Stimulated activated CD4-positive, alpha-beta T cell treated with anti-CD3 and anti-CD28 coated beads, Interleukin-1b, Interleukin-23, amount 100 ng/mL, for 1 hour (primary cell): ENCODE measurements at places on chromosomes 5 and 9.

DNA sequence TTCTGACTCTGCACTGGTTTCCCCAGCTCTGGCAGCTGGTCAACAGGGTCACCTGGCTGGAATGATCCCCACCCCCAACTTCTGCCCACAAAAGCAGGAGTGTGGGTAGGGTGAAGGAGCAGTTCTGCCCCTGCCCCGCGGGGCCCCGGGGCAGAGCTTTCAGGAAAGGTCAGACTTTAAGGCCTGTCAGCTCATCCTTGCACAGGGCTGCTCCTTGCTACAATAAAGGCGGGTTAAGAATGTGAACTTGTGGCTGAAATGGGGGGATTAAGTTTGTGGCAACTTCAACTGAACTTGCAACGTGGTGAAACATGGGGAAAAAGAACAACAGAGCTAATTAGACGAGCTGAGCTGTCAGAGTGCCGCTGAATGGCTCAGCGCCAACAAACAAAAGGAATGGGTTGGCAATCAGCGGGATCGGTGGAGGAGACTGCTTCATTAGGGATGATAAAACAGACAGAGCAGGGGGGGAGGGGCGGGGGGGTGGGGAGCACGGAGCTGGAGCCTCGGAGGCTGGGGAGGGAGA lies 50.8 kb downstream of the CRB2 start:
- DNase-seq, result no peak

- no peak for DNase-seq
Measured at GRCh38 chr5:179451114-179451827, 99.1 kb upstream of the RUFY1 start.

DNA sequence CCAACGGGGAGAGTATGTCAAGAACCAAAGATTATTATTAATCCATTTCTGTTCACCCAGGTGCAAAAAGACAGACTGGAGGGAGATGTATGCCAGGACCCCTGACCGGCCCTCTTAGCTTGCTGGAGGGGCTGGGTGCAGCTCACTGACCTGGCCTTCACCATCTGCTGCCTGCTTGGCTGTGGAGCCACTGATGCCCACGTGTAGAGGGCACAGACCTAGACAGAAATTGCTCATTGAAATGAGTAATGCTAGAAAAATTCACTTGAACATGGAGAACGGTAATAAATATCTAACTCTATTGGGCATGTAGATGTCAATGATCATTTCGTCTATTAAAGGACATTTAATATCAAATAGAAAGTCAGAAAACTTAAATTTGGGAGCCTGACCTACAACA lies 58.8 kb upstream of the ERCC6L2 start:
- no peak for DNase-seq

DNA sequence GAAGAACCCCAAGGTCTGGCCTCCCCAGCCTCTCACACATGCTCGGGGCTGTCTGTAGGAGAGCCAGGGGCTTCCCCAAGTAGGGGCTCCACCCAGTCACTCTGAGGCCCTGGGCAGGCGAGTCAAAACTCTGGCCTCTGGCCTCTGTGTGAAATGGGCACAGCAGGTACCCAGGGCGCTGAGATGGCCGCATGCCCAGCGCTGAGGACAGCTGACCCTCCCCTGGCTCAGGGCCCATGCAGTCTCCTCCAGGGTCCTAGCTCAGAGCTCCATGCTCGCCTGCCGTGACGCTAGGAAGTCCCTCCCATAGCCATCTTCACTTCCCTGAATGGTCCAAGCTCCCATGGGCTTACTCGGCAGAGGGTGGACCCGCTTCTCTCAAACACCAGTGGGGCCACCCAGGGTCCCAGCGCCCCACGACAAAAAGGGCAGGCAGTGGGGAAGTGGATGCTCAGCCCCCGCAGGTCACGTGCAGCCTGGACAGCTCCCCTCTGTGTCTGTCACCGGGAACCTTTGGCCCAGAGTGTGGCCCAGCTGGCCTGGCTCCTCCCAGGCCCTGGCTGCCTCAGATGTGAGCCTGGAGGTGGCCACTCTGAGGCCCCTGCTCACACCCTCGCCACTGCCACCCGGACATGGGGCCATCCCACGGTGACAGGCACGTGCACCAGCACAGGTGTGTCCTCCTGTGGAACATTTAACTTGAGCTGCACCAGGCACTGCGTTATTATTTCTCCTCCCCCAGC lies 12.2 kb upstream of the VAV2 start:
- DNase-seq, result no peak

- DNase-seq, result no peak
Measured at GRCh38 chr9:32899181-32899580, 102.2 kb downstream of the APTX start.

GRCh38 chr9:123525424-123525823 lies 169.4 kb downstream of the CRB2 start:
- no peak for DNase-seq

- DNase-seq, result no peak
Measured at GRCh38 chr9:133107245-133107722, 13.8 kb downstream of the RALGDS start.

DNA sequence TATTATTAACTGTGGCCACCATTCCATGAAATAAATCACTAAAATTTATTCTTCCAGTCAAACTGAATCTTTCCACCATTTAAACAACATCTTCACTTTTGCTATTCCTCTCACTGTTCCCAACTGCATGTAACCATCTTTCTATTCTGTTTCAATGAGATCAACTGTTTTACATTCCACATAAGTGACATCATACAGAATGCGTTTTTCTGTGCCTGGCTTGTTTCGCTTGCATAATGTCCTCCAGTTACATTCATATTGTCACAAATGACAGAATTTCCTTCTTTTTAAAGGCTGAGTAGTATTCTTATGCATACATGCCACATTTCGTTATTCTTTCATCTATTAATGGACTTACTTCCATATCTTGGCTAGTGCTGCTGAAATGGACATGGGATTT lies 738.2 kb downstream of the SEMA5A start:
- no peak for DNase-seq

DNA sequence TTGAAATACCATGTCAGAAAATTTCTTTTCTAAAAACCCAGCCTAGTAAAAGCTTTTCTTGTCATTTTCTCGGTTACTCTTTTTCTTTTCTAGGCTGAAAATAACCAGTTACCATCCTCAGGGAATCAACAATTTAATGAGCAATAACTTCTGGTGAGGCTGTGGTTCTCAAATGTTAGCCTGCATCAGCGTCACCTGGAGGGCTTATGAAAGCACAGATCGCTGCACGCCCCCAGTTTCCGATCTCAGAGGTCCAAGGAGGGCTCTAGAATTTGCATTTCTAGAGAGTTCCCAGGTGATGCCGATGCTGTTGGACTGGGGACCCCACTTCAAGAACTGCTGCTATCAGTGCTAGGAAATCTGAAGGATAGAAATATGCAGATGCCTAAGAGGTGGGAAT lies 28.9 kb upstream of the TLE1 start:
- no peak for DNase-seq

GRCh38 chr5:81288021-81288433 lies 13.4 kb upstream of the ZCCHC9 start:
- DNase-seq, result no peak

- DNase-seq, result no peak
Measured at GRCh38 chr9:96420468-96421219, 2.5 kb upstream of the ZNF367 start.

DNA sequence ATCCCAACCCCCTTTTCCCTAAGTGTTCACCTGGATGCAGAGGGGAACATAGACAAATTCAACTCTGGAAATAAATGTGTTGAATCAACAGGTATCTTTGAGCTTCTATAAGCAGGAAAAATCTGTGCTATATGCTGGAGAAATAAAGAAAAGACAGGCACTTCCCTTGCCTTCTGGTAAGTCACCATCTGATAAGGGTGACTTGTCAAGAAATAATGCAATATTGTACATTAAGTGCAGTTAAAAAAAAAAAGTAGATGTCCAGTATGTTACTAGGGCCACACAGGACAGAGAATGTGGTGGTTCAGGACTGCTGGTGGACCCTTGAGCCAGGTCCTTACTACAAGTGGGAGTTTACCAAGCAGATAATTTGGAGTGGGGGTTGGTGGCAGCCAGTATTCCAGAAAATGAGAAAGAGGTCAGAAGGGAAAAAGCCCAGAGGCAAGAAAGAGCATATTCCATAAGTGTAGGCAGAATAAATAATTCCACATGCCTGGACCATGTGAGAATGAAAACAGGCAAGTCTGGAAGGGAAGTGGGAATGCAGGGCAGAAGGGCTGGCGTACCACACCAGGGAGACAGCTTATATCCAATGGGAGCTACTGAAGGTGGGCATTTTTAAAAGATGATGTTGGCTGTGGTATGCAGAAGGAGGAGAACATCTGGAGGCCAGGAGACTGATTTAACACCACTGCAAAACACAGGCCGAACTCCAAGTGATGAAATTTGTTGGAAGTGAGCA lies 209.9 kb downstream of the SEMA5A start:
- DNase-seq, result no peak

GRCh38 chr9:114229295-114229694 lies 74.0 kb downstream of the COL27A1 start:
- no peak for DNase-seq

DNA sequence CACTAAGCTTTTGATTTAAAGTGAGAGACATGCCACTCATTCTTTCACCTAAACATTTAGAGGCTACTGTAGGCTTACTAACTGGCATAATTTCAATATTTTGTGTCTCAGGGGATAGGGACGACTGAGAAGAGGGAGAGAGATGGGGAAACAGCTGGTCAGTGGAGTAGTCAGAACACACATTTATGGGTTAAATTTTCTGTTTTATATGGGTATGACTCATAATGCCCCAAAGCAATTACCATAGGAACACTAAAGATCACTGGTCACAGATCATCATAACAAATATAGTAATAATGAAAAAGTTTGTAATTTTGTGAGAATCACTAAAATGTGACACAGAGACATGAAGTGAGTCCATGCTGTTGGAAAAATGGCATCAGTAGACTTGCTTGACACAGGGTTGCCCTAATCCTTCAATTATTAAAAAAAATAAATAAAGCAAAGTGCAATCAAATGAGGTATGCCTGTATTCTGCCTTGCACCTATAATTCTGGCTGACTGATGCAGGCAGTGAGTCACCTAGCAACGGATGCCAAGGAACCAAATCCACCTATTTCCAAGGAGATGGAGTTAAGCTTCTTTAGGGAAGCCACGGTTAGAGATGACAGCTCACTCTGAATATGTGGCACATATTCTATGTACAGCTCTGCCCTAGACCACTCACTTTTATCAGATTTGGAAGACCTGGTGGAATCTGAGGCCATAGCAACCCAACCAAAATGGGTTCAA lies 166.1 kb downstream of the MARCHF11 start:
- DNase-seq, result no peak

DNA sequence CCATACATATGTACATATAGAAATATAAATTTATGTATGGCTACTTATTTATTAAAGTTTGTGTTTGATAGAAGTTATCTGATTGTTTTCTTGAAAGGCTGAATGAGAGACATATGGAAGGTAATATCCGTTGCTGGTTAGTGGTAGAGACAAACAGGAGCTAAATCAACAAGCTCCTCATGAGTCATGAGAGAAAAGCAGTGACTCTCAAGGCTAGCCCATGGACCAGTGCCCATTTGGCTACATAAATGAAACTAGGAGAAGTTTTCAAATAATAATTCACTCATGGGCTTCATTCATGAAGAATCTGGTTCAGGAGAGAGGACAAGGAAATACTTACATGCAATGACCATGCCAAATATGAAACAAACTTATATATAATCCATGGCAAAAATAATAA lies 504.5 kb upstream of the ITGA1 start:
- no peak for DNase-seq

DNA sequence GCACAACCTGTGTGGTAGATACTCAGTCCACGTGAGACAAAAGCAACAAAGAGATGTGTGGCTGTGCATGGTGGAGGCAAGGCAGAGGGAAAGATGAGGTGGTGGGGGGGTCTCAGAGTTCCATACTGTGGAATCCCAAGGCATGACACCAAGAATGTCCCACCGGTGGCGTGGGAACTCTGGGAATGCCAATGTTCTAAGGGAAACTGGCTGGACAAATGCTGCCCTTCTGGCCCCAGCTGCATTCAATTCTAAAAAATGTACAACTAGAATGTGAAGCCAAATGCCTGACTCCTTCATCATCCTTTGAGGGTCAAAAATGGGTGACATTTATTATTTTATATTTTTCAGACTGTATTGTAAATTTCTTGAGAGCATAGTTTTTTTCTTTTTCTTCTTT lies 58.2 kb upstream of the EQTN start:
- DNase-seq, result no peak

DNA sequence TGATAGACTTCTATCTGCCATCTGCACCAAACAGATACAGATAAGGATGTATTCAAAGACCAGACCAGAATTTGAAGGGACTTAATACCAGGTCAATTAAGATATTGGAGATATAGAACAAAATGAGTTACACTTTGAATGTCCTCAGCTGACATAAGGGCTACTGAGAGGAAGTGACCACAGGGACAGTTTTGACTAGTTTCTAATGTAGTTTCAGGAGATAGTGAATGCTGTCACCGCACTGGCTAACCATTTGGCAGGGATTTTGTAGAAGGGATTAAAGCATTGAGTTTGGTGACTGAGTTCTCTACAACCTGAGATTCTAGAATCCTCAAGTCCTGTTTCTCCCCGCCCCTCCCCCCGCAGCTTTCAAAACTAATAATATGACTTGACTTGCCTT lies 22.7 kb downstream of the CCNH start:
- no peak for DNase-seq

GRCh38 chr5:110262749-110263148 lies 463.7 kb downstream of the TMEM232 start:
- DNase-seq, result no peak

GRCh38 chr5:153584960-153585359 lies 94.5 kb downstream of the GRIA1 start:
- no peak for DNase-seq

DNA sequence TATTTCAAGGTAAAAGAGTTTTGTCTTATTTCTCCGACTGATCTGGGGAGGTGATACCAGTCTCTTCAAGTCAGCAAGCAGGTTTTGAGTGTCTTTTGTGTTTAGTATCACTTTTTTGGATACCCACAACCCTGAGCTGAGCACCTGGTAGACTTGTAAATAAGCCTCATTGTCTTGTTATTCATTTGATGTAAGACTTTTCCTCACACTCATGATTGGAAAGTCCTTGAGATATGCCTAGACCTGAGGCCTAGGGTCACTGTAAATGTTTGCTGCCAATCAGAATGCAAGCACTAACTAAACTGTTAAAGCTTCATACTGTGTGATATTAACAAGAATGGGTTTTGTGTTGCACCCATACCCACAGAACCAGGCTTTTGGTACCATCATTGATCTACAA lies 100.7 kb upstream of the CKMT2 start:
- no peak for DNase-seq
